ENCODE measurements at places on chromosomes 7 and 10. TPM values are rescaled to one million over a fixed set of nuclear protein-coding genes. Genes with fewer than 3 reads are reported as not detected.
A peak's percentile ranks its signal among the peaks of the same experiment; 100 is the strongest.

The PLXDC2 gene
- 27.5 TPM for polyA plus RNA-seq

DNA sequence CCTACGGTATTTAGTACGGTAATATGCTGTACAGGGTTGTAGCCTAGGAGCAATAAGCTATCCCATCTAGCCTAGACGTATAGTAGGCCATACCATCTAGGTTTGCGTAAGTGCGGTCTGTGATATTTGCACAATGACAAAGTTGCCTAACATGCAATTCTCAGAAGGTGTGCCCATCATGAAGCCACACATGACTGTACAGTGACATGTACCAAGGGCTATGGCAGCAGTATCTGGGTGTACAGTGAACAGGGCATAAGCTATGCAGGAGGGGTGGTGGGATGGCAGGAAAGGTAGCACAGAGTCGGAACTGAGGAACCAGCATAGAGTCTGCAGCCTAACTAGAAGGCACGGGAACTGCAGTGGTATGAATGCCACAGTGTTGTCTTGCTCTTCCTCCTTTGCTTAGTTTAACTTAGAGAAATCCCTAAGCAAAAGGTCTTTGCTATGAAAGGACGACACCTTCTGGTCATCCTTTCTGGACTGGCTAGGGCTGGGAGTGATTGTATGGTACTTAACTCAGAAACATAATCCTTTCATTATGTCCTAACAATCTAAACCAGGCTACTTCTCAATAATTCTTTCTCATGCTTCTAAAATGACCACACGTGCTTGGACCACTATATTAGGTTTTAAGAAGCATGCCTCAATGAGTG lies 93.5 kb downstream of the DYNC1I1 start:
- H3K4me1 ChIP-seq = no peaks in the 10 kb centered on the region
- no peaks in the 10 kb centered on the region for H3K36me3 ChIP-seq
- no peak overlapping the region for H3K4me3 ChIP-seq
- no peak overlapping the region for H3K27ac ChIP-seq
- DNase-seq = no peak

- no peaks in the 10 kb centered on the region for H3K4me1 ChIP-seq
- H3K27ac ChIP-seq = no peak overlapping the region
- DNase-seq = no peak
- H3K4me3 ChIP-seq = no peak overlapping the region
- no peaks in the 10 kb centered on the region for H3K36me3 ChIP-seq
These were observed 6.7 kb upstream of the INSYN2A start for GRCh38 chr10:127203067-127203466.

The VAX1 gene
- 0.47 TPM for polyA plus RNA-seq

- H3K4me3 ChIP-seq = no peak overlapping the region
- DNase-seq = no peak
- no peaks in the 10 kb centered on the region for H3K36me3 ChIP-seq
- no peak overlapping the region for H3K27ac ChIP-seq
- no peaks in the 10 kb centered on the region for H3K4me1 ChIP-seq
- no peaks in the 10 kb centered on the region for H3K27me3 ChIP-seq
These were observed 27.9 kb upstream of the CDK14 start for GRCh38 chr7:90568213-90568612.

- no peak overlapping the region for H3K4me3 ChIP-seq
- H3K36me3 ChIP-seq = no peaks in the 10 kb centered on the region
- H3K4me1 ChIP-seq = peaks cover 32% of the 10 kb centered on the region
- no peaks in the 10 kb centered on the region for H3K27me3 ChIP-seq
- no peak overlapping the region for H3K27ac ChIP-seq
These were observed 72.9 kb upstream of the POM121L12 start for GRCh38 chr7:52962402-52963076.

GRCh38 chr7:45597286-45597984 lies 23.3 kb downstream of the ADCY1 start:
- H3K27me3 ChIP-seq = no peaks in the 10 kb centered on the region
- H3K27ac ChIP-seq = no peak overlapping the region
- no peaks in the 10 kb centered on the region for H3K4me1 ChIP-seq

The BRAF gene
- polyA plus RNA-seq = 63.3 TPM

DNA sequence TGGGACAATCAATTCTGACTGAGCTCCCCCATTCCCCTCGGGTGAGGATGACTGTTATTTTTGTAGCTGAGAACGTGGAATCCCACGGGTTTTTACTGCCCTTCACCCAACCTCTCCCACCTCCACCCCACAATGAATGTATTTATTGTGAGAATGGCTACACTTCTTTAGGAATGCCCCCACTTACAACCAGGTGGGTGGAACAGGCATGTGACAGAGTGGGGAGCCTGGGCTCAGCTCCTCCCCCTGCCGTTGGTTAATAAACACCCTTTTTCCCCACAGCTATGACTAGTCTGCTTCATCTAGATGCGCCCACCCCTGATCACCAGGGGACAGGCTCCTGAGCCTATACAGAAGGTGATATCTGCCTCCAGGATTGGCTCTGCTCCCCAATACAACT lies 2.0 kb downstream of the MRPL43 start:
- no peaks in the 10 kb centered on the region for H3K27me3 ChIP-seq
- H3K4me1 ChIP-seq = peaks cover 24% of the 10 kb centered on the region
- no peak overlapping the region for H3K27ac ChIP-seq
- H3K4me3 ChIP-seq = no peak overlapping the region
- no peaks in the 10 kb centered on the region for H3K36me3 ChIP-seq
- no peak for DNase-seq

DNA sequence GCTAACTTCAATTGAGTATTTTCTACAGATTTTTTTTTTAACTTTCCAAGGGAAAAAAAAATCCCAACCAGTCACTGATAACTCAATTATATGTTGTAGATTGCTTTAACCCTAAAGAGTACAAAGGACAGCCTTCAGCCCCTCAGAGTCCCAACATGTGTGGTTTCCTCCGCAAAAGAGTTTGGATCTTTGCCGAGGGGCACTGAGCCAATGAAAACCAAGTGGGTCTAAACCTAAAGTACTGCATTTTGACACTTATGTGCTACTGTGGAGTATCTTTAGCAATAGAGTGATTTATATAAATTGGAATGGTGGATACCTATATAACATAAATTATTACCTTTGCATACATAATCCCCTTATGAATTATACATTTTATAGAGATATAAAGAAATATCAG lies 91.5 kb downstream of the SEMA3D start:
- H3K27me3 ChIP-seq = no peaks in the 10 kb centered on the region
- no peak for DNase-seq
- no peak overlapping the region for H3K4me3 ChIP-seq

The EMX2 gene
- 6.9 TPM for polyA plus RNA-seq

DNA sequence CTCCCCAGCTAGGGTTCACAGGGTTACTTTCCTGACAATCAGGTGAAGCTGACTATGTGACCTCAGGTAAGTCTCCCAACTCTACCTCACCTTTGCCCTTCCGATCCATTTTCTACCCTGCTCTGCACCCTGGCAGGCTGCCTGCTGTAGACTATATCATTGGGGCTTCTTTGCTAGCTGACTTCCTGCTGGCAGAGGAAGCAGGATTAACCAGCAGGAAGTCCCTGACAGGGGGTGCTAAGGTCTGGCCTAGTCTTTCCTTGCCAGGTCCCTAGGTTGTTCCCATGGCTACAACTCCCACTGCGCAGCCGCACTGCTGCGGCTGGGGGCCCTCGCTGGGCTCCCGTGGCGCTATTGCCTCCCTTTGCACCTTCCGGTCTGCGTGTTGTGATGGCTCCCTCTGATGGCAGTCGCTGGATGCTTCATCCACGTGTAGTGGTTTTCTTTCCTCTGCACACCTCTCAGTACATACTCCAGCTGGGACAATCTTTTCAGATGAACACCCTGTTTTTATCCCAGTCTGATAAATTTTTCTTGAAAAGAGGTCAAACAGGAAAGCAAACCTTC lies 365.9 kb downstream of the REEP3 start:
- peak; percentile 70 for DNase-seq
- no peaks in the 10 kb centered on the region for H3K36me3 ChIP-seq
- no peaks in the 10 kb centered on the region for H3K4me1 ChIP-seq
- H3K27ac ChIP-seq = no peak overlapping the region
- H3K4me3 ChIP-seq = peak overlapping the region; percentile 44

The PDK4 gene
- polyA plus RNA-seq = 24.9 TPM

- H3K27me3 ChIP-seq = no peaks in the 10 kb centered on the region
- no peak overlapping the region for H3K27ac ChIP-seq
- H3K36me3 ChIP-seq = no peaks in the 10 kb centered on the region
- no peak overlapping the region for H3K4me3 ChIP-seq
- H3K4me1 ChIP-seq = no peaks in the 10 kb centered on the region
These were observed 9.5 kb upstream of the FRA10AC1 start for GRCh38 chr10:93711891-93712290.

The HOXA4 gene
- polyA plus RNA-seq = 3.3 TPM

The EPHA1 gene
- 9.8 TPM for polyA plus RNA-seq

The CDHR3 gene
- 8.5 TPM for polyA plus RNA-seq

DNA sequence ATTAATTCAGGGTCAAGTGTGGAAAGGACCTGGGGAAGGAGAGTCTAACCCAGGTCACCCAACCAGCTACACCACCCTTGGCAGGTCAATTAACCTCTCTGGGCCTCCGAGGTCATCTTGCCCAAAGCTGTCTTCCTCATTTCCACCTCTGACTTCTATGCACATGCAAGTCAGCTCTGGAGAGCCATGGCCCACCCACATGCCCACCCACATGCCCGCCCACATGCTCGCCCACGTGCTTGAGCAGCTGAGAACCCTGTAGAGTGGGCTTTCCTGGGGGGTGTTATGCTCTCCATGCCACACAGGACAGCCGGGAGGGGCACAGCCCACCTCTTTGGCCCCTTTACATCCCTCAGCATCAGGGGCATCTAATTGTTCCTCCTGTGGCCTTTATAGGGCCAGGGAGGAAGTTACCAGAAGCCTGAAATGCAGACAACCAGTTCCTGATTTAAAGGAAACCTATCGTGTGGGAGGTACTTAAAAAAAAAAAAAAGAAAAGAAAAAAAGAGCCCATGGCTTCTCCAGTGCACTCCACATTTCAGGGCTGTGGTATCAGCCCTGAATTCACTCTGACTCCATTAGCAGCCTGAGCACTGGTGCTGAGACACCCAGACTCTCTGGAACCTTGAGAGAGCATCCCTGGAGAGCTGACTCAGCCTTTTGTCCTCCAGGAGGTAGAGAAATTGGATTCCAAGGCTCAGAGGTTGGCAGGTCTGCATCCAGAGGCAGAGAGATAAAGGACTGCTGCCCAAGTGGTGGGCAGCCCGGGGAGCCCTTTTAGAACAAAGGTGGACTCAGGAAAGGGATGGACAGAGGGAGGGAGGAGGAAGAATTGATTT lies 176.2 kb upstream of the ZMIZ1 start:
- no peak overlapping the region for H3K4me3 ChIP-seq
- no peak overlapping the region for H3K27ac ChIP-seq
- no peaks in the 10 kb centered on the region for H3K36me3 ChIP-seq
- no peaks in the 10 kb centered on the region for H3K4me1 ChIP-seq
- no peak for DNase-seq

The CABCOCO1 gene
- 26.0 TPM for polyA plus RNA-seq

GRCh38 chr7:54811041-54811845 lies 52.2 kb upstream of the SEC61G start:
- H3K27ac ChIP-seq = no peak overlapping the region
- no peak overlapping the region for H3K4me3 ChIP-seq
- H3K27me3 ChIP-seq = no peaks in the 10 kb centered on the region

GRCh38 chr7:132458729-132459128 lies 117.5 kb downstream of the PLXNA4 start:
- no peak for DNase-seq
- no peaks in the 10 kb centered on the region for H3K36me3 ChIP-seq
- no peaks in the 10 kb centered on the region for H3K27me3 ChIP-seq
- no peak overlapping the region for H3K4me3 ChIP-seq
- H3K27ac ChIP-seq = no peak overlapping the region

DNA sequence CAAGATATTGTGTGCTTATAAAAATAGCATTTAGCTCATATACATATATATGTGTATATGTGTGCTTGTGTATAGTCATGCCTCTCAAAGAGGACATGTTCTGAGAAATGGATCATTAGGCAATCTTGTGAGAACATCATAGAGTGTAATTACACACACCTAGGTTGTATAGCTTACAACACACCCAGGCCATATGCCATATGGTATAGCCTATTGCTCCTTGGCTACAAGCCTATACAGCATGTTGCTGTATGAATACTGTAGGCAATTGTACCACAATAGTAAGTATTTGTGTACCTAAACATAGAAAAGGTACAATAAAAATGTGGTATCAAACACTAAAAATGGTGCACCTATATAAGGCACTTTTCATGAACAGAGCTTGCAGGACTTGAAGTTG lies 1510.5 kb upstream of the LRRTM3 start:
- DNase-seq = no peak
- no peaks in the 10 kb centered on the region for H3K36me3 ChIP-seq
- H3K4me1 ChIP-seq = no peaks in the 10 kb centered on the region
- no peak overlapping the region for H3K27ac ChIP-seq
- no peaks in the 10 kb centered on the region for H3K27me3 ChIP-seq
- H3K4me3 ChIP-seq = no peak overlapping the region

The MICU1 gene
- 38.9 TPM for polyA plus RNA-seq

The GOLGA7B gene
- polyA plus RNA-seq = 1.3 TPM

- H3K27me3 ChIP-seq = no peaks in the 10 kb centered on the region
- H3K4me1 ChIP-seq = no peaks in the 10 kb centered on the region
- peak; percentile 36 for DNase-seq
These were observed 120.5 kb downstream of the GALNT11 start for GRCh38 chr7:152145853-152146466.

The HOXA7 gene
- 13.1 TPM for polyA plus RNA-seq

DNA sequence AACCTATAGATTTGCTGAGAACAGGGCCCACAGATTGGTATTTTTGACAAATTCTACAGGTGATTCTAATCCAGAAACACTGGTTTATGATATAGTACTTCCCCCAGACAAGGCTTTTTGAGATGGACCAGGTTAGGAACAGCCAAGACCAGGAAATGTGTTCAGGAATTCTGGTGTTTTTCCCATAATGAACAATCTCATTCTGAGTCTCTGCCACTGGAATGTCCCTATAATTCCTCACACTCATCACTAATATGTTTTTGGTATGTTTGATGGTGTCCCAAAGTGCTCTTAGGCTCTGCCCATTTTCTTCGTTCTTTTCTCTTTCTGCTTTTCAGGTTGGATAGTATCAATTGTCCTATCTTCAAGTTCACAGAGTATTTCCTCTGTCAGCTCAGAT lies 107.2 kb upstream of the IGFBP3 start:
- H3K27me3 ChIP-seq = no peaks in the 10 kb centered on the region
- DNase-seq = no peak
- H3K36me3 ChIP-seq = no peaks in the 10 kb centered on the region
- H3K27ac ChIP-seq = no peak overlapping the region
- H3K4me1 ChIP-seq = no peaks in the 10 kb centered on the region
- no peak overlapping the region for H3K4me3 ChIP-seq

DNA sequence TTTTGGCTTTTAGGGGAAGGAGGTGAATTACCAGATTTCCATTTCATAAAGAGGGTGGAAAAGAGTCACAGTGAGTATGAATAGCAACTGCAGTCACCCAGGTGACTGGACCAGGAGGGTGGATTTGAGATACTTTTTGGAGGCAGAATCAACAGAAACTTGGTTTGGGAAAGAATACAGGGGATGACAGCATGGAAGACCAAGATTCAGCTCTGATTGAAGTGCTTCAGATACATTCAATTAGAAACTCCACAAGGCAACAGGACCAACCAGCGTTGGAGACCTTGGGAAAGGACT lies 83.0 kb downstream of the SGMS1 start:
- H3K36me3 ChIP-seq = no peaks in the 10 kb centered on the region
- DNase-seq = no peak
- H3K4me3 ChIP-seq = no peak overlapping the region
- H3K27ac ChIP-seq = no peak overlapping the region

- H3K27me3 ChIP-seq = no peaks in the 10 kb centered on the region
- H3K27ac ChIP-seq = no peak overlapping the region
- no peak overlapping the region for H3K4me3 ChIP-seq
- H3K4me1 ChIP-seq = no peaks in the 10 kb centered on the region
These were observed 139.0 kb downstream of the DOCK1 start for GRCh38 chr10:127044186-127044585.

The STARD3NL gene
- 66.1 TPM for polyA plus RNA-seq

The AUTS2 gene
- polyA plus RNA-seq = 21.3 TPM

Measured in testis (tissue), 5 donors.